ENCODE measurements at places on chromosomes 5 and 9.

GRCh38 chr5:171639205-171639621 lies 146.4 kb upstream of the SMIM23 start:
- DNase-seq = no peak

DNA sequence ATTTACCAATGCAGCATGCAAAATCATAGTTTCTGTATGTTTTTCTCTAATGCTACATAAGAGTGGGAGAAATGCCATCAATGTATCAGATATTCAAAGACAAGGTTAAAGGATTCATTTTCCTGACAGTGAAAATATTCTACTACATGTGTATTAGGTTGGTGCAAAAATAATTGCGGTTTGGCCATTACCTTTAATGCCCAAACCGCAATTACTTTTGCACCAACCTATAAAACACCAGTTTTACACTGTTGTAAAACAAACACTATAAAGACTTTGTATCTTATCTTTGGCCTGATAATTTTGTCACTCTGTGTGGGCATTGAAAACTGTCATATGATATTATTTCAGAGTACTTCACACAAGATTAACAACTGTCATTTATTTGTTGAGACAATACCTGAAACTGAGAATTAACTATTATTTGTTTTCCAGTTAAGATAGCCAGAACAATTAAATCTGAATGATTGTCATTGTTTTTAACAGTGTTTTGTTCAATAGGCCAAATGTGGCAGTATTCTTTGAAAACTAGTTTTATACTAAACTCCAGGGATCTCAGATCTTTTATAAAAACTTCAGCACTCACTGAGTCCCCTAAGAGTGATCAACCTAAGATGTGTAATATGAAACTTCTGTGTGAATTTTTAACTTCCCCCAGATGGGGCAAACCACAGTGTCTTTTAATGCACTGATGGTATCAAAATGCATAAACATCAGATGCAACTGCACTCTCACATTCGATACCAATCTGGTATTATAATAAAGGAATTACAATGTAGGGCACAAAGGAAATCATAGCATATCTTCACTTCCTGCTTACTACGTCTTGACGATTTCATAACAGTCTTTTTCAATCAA lies 53.8 kb upstream of the FBN2 start:
- no peak for DNase-seq

DNA sequence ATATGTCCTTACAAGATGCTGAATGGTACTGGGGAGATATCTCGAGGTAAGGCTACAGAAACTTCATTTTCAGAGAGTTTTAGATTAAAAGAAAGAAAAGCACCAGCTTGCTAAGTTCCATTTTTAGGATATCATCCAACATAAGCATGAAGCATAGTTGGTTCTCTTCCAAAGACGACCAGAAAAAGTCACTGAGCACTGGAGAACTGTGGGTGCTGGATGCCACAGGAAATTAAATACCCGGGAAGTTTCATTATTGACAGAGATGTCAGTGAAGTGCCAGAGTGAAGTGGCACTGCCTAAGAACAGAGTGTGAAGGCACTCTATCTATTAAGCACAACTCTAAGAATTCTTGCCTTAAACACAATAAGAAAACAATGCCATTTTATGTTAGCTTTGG lies 76.8 kb downstream of the PIK3R1 start:
- no peak for DNase-seq

GRCh38 chr5:86760661-86761060 lies 142.9 kb downstream of the COX7C start:
- DNase-seq = no peak

DNA sequence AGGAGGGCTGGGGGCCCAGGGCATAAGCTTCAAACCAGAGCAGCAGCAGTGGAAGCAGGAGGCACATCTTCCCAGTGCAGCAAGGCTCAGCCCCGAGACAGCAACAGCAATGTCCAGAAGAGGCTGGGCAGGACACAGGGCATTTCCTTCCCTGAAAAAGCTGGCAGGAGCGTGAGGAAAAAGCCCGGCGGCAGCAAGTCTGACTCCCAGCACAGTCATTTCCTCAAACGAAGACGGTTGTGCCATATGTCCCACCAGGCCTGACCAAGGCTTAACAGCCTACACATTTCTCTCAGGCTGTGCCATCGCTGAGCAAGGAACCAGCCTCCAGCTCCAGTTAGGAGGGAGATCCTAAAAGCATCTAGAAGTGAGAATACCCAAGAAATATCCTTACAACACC lies 74.5 kb downstream of the APTX start:
- DNase-seq = no peak

DNA sequence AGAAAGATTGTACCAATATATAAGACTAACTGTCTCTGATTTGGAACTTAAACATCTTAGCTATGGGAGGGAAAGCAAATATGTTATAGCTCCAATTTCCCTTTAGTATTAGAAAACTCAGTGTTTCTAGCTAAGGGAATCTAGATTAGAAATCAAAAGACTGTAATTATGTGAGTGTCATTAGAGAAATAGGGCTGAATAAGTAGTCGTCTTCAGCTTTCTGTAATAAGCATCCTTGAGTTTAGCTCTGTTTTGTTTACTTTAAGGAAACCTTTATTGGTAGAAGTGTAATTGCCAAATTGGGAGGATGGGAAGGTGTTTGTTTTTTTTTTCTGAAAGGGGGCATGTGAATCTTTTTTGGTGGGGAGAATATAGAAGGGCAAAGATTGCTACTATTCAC lies 5.2 kb downstream of the DMXL1 start:
- DNase-seq = no peak

DNA sequence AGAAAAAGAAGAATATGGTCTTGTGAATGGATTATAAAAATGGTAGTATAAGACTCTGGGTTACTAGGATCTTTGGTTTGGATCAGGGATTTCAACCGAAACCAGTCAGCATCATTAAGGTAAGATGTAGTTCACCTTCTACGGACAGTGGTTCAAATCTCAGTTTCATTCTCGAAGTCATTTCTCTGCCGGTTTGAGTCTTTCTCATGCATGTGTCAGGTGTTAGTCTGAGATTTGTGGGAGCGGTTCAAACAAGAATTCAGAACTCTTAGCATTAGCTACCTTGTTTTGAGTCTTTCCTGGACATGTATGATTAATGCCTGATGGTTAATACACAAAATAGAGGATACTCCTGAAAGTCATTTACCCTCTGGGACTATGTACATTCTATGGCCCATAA lies 735.9 kb upstream of the NUDT12 start:
- DNase-seq = no peak

DNA sequence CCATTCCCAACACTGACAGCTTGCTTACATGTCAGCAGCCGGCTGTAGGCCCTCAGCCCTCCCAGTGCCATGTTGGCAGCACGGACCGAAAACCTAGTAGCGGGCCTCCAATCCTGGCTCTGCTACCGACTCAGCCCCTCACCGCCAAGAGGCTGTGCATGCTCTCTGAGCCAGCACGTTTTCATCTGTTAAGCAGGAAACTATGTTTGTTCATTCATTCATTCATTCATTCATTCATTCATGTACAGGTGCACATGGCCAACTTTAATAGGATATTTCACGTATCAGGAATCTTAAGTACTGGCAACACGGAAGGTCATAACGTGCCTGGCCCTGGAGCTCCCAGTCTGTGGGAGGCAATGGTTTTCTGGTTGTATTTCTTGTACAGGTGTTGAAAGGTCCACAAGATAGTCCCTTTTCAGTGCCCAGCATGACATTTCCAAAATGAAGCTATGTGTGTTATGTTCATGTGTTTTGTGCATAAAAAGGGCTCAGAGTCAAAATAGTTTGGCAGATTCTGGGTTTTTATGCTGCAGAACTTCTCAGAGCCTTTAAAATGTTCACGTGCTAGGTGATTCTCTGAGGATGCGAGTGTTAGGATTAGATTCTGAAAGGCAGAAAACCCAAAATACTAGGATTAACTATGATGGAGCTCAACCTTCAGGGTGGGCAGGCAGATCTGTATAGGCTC lies 17.7 kb downstream of the SUSD3 start:
- DNase-seq = no peak

DNA sequence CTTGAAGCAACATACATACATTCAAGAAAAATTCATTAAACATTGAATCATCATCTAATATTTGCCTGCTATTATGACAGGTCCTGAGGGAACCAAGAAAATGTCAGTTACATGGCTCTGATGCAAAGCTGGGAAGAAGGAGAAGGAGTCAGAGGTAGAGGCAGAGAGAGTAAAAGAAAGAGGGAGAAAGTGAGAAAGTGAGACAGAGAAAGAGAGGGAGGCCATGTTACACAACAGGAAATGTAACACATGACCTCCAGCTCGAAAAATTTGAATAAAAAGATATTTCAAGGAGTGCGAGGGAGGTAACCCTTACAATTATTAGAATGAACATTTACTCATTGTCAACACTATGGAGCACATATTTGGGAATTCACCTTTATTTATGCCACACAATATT lies 189.7 kb downstream of the PDE4D start:
- DNase-seq = no peak

DNA sequence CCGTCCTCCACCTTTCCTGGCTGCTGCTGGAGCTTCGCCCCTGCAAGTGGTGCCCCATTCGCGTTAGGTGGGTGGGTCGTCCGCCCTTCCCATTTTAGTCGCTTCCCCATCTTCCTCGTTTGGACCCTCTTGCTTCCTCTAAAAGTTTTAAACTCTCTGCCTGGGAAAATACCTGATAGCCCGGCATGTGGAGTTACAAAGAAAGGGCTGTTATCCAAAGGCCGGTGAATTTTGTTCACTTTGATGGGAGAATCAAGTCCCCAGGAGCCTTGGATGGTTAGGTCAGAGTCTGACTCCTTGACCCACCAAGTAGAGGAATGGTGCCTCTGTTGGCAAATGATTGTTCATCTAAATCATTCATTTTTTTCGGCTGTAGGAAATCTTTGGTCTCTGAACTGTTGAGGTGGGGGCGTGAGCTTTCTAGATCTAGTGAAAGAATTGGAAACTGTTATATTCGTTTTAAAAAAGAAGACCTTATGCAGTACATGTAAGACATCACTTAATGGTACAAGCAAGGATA lies 29.5 kb upstream of the APC start:
- DNase-seq = no peak

GRCh38 chr9:35801328-35802128 lies 10.1 kb downstream of the NPR2 start:
- DNase-seq = no peak

- DNase-seq = no peak
Measured at GRCh38 chr9:105299190-105299854, 54.9 kb downstream of the SLC44A1 start.

GRCh38 chr5:141512911-141513626 lies 24.2 kb downstream of the PCDHGC5 start:
- no peak for DNase-seq

- DNase-seq = no peak
Measured at GRCh38 chr5:169218176-169218575, 82.8 kb downstream of the SLIT3 start.

DNA sequence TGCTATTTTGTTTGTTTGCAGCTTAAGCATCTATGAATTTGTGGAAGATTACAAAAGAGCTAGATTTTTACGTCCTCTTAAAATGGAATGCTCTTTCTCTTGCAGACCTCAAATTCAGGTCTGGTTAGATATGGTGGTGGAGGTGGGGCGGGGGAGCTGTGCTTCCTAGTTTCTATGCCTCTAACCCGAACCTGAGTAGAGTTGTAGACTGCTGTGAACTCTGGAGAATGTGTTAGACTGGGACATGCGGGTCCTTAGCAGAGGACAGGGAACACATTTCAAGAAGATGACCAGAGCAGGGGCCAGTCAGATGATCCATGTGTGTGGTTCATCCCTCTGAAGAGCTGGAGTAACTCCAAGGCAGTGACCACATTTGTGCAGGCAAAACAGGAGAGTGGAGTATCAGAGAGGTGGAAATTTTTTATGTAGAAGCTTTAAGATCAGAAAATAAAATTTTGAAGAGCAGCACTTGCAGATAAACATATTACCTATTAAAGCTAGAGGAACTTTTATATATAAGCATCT lies 154.9 kb downstream of the FAM174A start:
- DNase-seq = no peak

GRCh38 chr5:126680191-126680817 lies 79.6 kb downstream of the PHAX start:
- no peak for DNase-seq

GRCh38 chr5:115084246-115084793 lies 85.4 kb downstream of the TRIM36 start:
- DNase-seq = no peak

DNA sequence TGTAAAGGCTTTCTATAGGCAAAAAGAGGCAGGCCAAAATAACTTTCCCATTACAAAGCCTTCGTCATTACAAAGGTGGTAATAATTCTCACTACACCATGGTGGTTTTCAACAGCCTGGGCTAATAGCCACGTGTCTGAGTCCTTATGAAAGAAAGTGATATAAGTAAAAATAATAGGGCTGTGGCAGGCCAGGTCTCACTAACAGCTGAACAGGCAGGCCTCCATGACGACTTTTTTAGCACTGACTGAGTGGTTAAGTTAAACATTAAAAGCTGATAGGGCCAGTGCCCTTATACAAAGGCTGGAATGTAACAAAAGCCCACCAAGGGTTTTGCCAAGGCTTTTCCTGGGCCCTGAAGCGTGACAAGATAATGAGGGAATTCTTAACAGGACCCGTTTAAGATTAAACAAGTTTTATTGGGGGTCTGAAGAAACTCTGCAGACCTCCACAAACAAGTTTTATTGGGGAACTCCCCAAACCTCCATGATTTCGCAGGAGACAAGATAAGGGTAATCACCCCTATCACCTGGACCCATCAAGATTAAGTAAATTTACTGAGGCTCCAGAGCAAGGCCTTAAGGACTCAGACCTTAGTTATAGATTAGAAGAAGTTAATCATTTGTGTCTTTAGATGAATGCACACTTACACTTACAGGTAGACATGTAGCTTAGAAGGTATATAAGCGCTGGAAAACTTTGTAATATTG lies 412.9 kb downstream of the CHSY3 start:
- no peak for DNase-seq

GRCh38 chr5:180803181-180804128 lies 849 bp upstream of the MGAT1 start:
- DNase-seq = peak; percentile 81

DNA sequence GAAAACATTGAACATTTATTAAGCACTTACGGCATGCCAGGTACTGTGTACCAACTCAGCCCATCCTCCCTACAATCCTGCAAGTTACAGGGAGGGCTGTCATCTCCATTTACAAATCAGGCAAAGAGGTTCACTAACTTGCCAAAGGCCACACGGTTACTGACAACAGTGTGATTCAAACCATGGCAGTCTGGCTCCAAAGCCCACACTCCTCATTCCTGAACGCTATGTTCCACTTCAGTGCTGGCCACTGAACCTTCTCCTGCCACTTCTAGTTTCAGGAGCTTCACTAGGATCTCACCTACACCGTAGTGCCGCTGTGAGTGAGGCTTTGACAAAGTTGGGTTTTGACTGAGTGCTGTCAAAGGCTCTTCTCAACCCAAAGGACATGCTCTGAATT lies 7.2 kb upstream of the LIFR start:
- DNase-seq = no peak

- no peak for DNase-seq
Measured at GRCh38 chr5:151589878-151590570, 1.1 kb downstream of the FAT2 start.

GRCh38 chr9:113682297-113682771 lies 193.8 kb upstream of the ZNF618 start:
- peak; percentile 34 for DNase-seq

Data from GM12891 (cell line).